ENCODE measurements at places on chromosomes 2 and 18.

DNA sequence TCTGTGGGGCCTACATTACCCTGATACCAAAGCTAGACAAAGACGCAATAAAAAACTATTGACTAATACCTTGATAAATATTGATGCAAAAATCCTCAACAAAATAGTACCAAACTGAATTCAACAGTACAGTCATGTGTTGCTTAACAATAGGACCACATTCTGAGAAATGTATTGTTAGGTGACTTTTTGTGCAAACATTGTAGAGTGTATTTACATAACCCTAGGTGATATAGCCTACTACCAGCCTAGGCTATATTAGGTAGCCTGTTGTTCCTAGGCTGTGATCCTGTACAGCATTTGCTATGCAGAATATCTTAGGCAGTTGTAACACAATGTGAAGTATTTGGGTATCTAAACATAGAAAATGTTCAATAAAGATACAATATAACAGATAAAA, 36.7 kb downstream of the CCDC138 start:
- DNase-seq = no peak

GRCh38 chr2:99420031-99420430, 69.8 kb downstream of the REV1 start:
- DNase-seq = no peak

- no peak for DNase-seq
Measured at GRCh38 chr18:46158499-46158898, 54.3 kb downstream of the HAUS1 start.

DNA sequence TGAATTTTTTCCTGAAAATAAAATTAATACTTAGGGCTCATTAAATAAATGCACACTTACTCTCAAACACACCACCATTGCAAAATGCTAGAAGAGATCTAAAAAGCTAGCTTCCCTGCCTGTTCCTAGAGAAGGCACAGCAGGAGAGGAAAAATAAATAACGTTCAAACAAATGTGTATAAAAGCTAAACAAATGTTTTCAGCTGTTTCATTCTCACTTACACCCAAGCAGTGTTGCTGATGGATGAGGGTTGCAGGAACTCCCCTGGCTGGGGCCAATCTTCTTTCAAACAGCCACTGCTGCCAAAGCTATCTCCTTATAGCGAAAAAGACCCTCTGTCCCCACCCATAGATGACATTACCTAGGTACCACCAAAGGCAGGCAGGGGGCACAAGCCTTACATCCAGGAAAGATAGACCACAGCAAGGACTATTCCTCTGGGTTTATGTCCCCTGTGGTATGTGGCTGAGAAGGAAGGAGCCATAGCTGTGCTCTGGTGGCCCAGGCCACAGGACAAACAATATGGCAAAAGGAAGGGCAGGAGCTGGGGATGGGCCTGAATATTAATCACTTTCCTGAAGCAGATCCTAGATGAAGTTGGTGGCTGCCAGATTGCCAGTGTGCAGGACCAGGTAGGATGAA, 214.6 kb downstream of the TTC32 start:
- DNase-seq = no peak

- no peak for DNase-seq
Measured at GRCh38 chr2:6674381-6674780, 191.3 kb downstream of the CMPK2 start.

DNA sequence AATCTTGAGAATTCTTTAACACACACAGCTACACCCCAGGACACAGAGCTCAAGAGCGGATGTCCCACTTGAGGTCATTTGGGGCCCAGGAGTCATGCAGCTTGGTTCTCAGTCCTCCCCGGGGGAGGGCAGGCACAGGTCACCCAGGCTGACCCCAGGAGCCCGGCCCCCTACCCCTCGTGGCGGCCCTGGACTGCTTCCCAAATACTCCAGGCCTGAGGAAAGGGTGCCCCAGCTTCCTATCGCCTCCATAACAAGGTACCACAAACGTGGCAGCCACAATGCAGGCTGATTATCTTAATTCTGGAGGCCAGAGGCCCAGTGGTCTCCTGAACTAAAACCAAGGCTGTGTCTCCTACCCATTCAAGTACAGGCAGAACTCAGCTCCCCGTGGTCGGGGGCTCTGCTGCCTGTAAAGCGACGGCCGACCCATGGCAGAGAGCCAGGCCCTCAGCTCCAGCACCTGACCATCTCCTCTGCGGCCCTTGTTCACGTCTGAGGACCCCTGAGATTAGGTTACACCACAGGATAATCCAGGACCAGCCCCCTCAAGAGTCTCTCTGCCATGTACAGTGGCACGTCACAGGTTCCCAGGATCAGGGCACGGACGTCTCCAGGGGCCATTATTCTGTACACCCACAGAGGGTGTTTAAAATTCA, 10.5 kb downstream of the SLC66A2 start:
- no peak for DNase-seq

DNA sequence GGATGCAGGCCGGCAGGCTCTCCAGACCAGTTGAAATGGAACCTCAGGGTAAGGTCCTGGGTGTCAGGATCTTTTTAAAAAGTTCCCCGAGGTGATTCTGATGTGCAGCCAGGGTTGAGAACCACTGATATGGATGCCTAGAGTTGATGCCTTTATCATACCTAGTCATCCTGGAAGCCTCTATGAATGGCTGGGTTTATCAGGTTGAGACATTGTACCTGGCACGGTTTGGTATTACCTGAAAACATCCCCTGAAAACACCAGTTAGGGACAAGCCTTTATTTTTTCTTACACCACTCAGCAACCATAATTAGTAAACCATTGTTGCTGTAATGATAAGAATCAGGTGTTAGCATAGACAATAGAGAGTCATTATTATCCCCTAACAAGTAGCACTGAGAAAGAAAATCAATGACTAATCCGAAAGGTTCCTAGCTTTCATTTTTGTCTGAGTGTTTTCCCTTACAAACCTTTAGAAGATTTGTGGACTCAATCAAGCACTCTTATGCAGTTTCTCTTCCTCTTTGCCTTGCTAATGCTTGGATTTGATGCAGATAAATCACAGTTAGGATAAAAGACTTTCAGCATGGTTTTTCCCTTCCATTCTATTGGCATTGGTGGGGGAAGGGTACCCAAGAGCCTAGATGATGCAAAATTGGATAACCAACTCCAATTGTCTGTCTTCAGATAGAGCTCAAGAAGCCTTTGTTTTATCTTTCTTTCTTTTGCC, 116.5 kb upstream of the LYPD6 start:
- DNase-seq = no peak

DNA sequence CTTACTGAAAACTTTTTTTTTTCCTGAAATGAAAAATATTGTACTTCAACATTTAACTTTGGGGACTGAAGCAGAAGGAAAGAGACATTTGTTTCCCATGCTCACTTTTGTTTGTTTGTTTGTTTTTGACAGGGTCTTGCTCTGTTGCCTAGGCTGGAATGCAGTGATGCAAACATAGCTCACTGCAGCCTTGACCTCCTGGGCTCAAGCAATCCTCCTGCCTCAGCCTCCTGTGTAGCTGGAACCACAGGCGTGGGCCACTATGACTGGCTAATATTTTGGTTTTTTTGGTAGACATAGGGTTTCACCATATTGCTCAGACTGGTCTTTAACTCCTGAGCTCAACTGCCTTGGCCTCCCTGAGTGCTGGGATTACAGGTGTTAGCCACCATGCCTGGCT, 70.9 kb upstream of the SPTBN1 start:
- no peak for DNase-seq

- no peak for DNase-seq
Measured at GRCh38 chr2:95353613-95354468, 48.7 kb upstream of the FAHD2A start.

DNA sequence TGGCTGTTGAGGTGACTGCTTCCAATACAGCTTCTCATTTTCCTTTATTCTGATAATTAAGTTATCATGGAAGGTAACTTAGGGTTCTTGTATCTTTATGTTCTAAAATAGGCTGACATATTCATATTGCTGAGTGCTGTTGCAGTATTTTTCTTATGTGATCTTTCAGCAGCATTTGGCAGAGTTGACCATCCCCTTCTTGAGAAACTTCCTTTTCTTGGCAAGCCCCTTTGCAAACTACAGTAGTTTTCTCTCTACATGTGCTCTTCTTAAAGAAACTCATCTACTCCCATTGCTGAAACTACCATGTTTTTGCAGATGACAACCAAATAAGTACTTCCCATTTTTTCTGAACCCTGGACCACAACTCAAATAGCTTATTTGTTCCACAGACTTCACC, 476.5 kb upstream of the TRIB2 start:
- no peak for DNase-seq

DNA sequence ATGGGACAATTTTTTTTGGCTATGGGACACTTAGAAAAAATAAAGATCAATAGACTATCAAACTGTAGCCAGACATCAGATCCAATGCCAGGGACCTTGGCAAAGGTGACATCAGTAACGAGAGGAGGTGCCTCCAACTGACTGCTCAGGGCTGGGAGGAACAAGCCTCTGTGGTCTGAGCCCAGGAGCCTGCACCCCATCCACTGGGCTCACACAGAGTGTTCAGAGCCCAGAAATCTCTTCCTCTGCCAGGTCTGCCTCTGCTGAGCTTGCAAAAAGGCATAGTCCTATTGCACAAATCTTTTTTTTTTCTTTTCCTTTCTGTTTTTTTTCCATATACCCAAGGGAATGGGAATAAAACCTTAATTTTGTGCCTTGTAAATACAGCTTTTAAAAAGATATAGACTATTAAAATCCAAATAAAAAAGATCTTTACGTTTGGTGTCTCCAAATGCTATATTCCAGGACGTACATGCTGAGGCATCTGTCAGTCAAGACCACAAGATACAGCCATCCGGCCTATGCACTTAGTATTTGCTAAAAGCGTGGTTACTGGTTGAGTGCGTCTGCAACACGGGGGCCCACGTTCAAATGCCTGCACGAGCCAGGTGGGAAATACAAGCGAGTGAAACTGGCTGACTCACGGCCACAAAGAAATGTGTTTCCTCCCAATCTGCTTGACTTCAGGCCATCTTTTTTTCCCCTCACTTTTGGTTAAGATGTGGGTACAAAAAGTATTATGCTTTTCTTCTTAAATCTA, 7.8 kb upstream of the ARHGAP25 start:
- peak; percentile 84 for DNase-seq

DNA sequence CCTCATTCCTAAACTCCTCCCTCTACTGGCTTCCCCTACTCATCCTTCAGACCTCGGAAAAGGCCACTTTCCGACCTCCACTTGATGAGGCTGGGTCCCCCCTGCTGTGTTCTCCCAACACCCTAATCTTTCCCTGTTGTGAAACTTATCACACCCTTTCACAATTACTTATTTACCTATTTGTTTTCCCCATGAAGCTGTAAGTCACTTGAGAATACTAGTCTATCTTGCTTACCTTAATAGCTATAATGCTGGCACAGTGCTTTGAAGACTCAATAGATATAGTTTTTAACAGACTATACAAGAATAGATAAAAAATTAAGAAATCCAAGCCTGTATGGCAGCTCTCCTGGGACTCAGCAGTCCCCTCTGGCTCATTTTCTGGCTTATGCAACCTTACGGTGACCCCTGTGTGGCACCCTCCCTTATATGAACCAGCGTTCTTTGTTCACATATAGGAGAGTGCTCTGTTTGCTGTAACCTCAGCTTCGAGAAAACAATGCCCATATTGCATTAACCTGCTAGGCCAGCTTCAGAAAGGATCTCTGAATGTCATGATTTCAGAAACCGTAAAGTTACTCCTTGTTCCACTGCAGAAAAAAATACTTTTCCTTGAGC, 220.4 kb upstream of the PKDCC start:
- no peak for DNase-seq

DNA sequence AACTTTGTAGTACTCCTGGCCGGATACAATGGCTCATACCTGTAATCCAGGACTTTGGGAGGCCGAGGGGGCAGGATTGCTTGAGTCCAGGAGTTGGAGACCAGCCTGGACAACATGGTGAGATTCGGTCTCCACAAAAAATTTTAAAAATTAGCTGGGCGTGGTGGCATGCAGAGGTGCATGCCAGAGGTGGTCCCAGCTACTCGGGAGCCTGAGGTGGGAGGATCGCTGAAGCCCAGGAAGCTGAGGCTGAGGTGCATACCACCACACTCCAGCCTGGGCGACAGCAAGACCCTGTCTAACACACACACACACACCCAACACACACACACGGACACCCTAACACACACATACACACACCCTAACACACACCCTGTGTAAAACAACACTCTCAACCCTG, 55.6 kb downstream of the HDAC4 start:
- DNase-seq = no peak

DNA sequence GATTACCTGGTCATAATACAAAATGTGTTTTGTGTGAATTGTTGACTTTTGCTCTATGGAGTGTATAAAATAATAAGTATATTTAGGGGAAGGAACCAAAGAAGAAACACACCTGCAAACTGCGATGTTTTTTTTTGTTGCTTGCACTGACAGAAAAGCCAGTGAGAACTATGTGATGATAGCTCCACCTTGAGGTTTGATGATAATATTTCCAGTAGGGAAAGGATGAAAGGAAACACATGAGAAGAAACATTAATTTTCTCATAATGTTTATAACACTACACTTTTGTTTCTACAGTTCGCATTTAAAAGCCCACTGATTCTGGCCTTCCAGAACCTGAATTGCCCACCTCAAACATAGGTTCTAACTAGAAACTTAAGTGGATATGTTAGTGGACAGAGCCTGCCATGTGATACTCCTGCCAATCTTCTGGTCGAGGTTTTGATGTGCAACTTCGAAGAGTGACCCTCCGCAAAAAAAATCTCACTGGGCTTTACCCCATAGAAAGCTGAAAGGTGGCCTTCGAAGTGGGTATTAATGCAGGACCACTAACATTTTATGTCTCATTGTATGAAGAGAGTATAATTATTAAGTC, 476.4 kb upstream of the SPHKAP start:
- DNase-seq = no peak

- DNase-seq = no peak
Measured at GRCh38 chr2:175847128-175847527, 154.9 kb downstream of the LNPK start.

GRCh38 chr18:31546476-31546875, 45.2 kb upstream of the TTR start:
- DNase-seq = no peak

- no peak for DNase-seq
Measured at GRCh38 chr18:34207344-34207851, 17.3 kb downstream of the NOL4 start.

DNA sequence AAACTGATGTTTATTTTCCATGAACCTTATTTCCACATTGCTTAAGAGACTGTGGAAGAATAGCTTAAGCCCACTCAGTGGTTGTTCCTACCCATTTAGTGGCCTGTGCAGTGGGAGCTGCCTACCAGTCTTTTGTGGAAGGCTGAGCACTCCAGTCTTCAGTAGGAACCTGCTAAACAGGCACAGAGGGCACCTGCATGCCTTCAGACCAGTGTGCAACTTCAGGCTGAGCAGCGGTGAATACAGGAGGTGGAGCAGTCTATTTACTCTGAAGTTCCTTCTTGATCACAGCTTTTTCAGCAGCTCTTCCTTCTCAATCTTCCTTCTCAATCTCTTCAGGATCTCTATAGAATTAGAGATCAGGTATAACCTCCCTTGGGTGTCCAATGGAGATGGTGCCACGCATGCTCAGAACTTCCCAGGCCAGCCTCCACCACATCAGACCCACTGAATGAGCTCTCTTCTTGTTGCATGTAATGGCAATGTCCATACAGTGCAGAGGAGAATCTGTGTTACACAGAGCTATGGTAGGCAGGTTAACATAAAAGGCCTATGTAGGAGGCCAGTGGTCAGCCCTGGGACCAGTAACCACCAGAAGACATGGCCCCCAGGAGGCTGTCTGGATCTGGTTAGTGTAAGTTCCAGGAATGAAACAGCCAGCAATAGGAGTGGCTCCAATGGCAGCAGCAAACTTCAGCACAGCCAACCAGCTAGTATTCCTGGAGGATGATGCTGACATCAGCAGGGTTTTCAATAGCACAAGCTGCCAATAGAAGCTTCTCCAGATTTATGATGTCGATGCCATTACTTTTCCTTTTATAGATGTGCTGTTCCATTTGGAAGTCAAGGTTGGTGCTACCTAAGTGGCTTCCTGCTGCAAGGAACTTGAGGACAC, 47.9 kb upstream of the MAT2A start:
- DNase-seq = no peak

Data from CD4-positive, alpha-beta T cell treated with Interleukin-15 for 4 hours (primary cell).